A549 treated with AZD2906 at 1 μM for 4 hours (cell line): ENCODE measurements at places on chromosomes 11 and 22. TPM values are rescaled to one million over a fixed set of nuclear protein-coding genes. Genes with fewer than 3 reads are reported as not detected.

Gene OR56A1
- total RNA-seq: not detected in 5 replicates

Gene CCDC73
- total RNA-seq: 0.03 TPM in 2 of 5 replicates, not detected in the others

Gene IGLL5
- total RNA-seq: not detected in 5 replicates

Gene APOBEC3B
- 25.9 to 31.3 TPM (median 28.2 TPM) in 5 replicates for total RNA-seq

Gene OR2D2
- total RNA-seq: not detected in 5 replicates

Gene FIBIN
- total RNA-seq: 0.02 TPM in 1 of 5 replicates, not detected in the others

Gene MN1
- 2.5 to 3.6 TPM (median 2.8 TPM) in 5 replicates for total RNA-seq

Gene CACNA1I
- 0.07 to 0.11 TPM (median 0.08 TPM) in 5 replicates for total RNA-seq

Gene SWAP70
- 25.2 to 33.5 TPM (median 27.4 TPM) in 5 replicates for total RNA-seq

Gene OR8D4
- not detected in 5 replicates for total RNA-seq

Gene UCP3
- 0.87 to 1.4 TPM (median 1.1 TPM) in 5 replicates for total RNA-seq

Gene THRSP
- not detected in 5 replicates for total RNA-seq

Gene OAF
- 7.6 to 11.7 TPM (median 11.0 TPM) in 5 replicates for total RNA-seq

Gene MFNG
- total RNA-seq: 0.70 to 1.7 TPM (median 1.4 TPM) in 5 replicates

Gene AIFM3
- total RNA-seq: 1.9 to 4.2 TPM (median 3.2 TPM) in 5 replicates

Gene YWHAH
- total RNA-seq: 130 to 147 TPM (median 142 TPM) in 5 replicates

Gene RAB36
- total RNA-seq: 6.8 to 7.4 TPM (median 7.1 TPM) in 5 replicates

Gene FKBP2
- 125 to 146 TPM (median 138 TPM) in 5 replicates for total RNA-seq

Gene RBMXL2
- not detected in 5 replicates for total RNA-seq

Gene KIRREL3
- total RNA-seq: 9.0 to 11.2 TPM (median 10.4 TPM) in 5 replicates
